ENCODE measurements at places on chromosomes 7 and 10.
A peak's percentile ranks its signal among the peaks of the same experiment; 100 is the strongest.

GRCh38 chr7:157978766-157979165 is 608.9 kb downstream of the PTPRN2 start:
- no peak for DNase-seq

- no peak for DNase-seq
Measured at GRCh38 chr10:49700997-49701396, 21.5 kb downstream of the C10orf53 start.

DNA sequence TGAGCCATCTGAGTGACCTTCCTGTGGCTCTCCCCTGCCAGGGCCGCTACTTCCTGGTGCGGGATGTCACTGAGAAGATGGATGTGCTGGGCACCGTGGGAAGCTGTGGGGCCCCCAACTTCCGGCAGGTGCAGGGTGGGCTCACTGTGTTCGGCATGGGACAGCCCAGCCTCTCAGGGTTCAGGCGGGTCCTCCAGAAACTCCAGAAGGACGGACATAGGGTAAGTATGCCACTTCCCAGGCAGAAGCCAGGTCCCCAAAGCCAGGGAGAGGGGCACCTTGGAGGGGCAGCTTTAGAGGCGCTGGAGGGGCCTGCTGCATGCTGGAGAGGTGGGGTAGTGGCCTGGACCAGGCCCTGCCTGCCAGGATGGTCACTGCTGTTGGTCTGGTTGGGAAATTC is 51.3 kb downstream of the PALD1 start:
- DNase-seq = no peak

- no peak for DNase-seq
Measured at GRCh38 chr7:37427276-37427940, 21.3 kb downstream of the ELMO1 start.

DNA sequence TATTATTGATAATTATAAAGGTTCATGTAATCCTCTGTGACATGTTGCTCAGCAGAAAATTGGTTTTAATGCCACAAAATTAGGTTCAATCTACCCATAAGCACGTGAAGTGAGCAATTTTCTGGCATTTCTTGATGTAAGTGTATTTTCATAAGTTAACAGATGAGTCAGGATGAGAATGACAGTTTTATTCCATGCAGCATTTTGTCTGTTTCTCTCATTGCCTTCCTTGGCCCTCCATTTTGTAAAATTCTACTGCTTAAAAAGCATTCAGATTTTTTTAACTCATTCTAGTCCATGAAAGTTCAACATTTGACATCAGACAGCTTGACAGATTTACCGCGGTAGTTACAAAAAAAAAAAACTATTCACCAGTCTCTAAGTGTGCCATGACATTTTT is 4.0 kb upstream of the GFRA1 start:
- DNase-seq = no peak

GRCh38 chr10:47035171-47035818 is 124.1 kb downstream of the PTPN20 start:
- no peak for DNase-seq

DNA sequence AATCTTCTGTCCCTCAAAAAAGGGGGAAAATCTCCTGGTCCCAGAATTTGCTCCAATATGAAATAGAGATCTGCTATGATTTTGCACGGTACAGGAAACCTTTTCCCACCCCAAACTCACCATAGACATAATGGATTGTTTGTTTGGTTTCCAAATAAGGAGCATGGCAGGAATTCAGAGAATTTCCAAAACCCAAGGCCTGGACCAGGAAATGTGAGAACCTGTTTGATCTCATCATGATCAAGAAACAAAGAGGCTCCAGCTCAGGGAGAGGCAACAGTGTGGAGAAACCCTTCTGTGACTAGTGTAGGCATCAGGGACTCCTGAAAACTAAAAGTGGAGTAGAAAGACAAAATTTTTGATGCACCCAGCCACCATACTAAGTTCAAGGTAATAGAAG is 1548.1 kb upstream of the LRRTM3 start:
- DNase-seq = no peak

GRCh38 chr10:89355394-89355931 is 22.4 kb upstream of the IFIT1B start:
- no peak for DNase-seq

- peak; percentile 50 for DNase-seq
Measured at GRCh38 chr7:107995184-107996071, 7.5 kb downstream of the LAMB1 start.

DNA sequence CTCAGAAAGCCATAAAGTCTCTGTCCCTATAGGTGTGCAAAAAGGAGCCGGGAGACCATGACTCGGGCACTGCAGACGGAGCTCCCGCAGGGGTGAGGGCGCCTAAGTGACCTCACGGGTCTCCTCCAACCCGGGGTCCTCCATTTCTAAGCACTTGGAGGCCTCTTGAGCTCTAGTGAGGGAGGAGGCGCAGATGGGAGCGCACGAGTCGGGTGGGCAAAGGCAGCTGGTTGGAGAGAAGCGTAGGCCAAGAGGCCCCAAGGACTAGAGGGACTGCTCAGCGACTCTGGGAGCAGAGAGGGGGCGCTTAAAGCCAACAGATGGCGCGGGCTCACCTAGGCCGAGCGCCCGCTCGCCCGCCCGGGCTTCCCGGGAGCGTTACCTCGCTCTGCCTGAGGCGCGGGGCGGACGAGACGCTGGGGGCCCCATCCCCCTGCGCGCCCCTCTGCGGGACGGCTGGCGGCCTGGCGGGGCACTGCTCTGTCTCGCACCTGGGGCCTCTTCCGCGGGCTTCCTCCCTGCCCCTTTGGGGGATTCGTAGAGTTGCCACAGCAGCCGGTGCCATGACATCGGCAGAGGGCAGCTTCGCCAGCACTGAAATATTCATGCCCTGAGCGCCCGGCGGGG is 523 bp upstream of the CDH23 start:
- DNase-seq = no peak

GRCh38 chr7:39240864-39241263 is 263.2 kb downstream of the POU6F2 start:
- DNase-seq = no peak

DNA sequence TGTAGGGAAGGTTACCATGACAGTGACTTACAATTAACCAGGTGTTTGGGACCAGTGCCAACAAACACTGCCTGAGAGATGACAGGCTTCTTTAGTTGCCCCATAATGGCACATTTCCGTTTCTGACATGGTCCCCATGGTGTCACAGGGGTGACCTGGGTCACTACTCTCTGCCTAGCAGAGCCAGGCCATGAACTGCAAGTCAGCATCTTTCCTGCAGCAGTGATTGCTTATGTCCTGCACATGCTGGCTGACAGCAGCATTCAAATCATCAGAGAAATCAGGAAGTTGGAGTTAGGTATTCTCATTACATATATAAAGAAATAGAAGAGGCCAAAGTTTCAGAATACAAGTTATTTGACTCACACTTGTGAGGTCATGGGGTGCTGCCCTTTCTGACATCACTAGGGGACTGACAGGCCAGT is 47.1 kb upstream of the ZNRF2 start:
- DNase-seq = no peak

DNA sequence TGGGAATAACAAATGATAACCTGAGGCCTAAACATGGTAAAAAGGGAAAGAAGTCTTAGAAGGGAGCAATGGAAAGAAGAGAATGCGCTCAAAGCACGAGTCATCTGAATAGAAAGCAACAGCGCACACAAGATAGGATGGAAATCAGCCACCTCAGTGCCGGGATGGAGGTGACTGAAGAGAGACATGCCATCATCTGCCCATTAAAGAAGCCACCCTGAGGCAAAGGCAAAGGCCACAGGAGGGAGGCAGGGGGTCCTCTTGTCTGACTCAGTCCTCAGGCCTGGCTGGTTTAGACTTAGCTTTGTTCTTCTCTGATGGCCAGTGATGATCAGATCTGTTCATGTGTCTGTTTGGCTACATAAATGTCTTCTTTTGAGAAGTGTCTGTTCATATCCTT is 180.6 kb downstream of the CHCHD3 start:
- DNase-seq = no peak

DNA sequence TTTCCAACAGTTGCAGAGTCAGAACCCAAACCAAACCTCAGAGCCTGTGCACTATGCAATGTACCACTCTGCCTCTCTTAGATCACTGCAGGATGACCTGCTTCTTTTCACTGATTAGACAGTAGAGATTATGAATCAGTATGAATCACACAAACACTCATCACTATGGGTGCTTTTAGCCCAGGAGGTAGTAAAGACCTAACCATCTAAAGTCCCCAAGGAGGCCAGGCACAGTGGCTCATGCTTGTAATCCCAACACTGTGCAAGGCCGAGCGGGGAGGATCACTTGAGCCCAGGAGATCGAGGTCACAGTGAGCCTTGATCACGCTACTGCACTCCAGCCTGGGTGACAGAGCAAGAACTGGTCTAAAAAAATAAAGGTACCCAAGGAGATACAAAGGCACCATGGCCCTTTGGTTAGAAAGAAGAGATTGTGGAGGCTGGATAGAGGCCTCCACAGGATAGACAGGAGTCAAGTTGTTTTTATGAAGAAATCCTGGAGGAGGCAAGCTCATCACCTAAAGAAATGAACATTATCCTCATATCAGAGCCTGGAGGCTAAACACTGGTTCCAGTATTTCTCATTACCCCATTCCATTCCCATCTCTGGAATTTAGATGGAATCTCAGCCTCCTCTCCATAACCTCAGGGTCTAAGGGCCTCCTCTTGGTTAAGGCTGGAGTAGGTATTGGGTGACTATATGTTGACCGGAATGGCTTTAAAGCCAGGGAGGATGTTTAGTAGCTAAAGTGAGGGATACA is 12.9 kb downstream of the SEC31B start:
- DNase-seq = peak; percentile 68

DNA sequence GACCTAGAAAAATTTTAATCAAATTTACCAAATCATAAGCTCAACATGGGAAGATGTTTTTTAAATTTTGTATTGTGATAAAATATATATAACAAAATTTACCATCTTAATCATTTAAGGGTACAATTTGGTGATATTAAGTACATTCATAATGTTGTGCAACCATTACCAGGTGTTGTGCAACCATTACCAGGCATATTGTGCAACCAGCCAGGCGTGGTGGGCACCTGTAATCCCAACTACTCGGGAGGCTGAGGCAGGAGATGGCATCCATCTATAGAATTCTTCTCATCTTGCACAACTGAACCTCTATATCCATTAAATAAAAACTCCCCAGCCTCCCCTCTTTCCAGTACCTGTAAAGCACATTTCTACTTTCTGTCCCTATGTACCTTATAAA is 124.5 kb upstream of the SLC13A1 start:
- DNase-seq = no peak

DNA sequence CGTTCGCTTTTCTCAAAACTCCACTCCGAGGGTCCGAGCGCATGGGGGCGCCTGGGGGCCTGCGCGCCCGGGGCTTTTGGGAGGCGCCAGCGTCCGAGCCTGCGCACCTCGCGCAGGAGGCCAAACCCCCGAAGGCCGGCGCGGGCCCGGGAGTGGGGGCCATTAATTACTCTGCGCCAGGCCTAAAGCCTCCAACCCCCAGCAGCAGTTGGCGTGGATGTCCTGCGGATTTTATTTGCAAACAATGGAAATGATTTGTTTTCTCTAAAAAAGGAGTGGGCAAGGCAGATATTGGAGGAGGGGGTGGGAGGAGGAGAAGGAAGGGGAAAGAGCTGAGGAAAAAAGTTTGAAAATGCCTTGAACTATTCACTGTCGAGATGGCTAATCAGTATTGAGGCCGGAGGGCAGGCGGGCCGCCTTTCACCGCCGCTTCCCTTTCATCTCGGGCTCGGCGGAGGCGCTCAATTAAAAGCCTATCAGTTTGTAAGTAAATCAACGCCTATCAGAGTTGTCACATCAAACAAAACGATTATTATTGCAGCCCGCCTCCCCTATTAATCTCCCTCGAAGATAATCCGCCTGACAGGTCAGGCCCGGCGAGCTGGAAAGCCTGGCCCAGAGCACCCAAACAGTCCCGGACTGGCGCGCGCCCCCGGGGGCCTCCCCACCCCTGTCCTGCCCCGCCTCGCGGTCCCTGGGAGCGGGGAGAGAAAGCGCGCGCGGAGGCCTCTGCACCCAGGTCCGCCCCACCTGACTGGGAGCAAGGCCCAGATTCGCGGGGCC is 3.4 kb upstream of the ZNF503 start:
- no peak for DNase-seq

DNA sequence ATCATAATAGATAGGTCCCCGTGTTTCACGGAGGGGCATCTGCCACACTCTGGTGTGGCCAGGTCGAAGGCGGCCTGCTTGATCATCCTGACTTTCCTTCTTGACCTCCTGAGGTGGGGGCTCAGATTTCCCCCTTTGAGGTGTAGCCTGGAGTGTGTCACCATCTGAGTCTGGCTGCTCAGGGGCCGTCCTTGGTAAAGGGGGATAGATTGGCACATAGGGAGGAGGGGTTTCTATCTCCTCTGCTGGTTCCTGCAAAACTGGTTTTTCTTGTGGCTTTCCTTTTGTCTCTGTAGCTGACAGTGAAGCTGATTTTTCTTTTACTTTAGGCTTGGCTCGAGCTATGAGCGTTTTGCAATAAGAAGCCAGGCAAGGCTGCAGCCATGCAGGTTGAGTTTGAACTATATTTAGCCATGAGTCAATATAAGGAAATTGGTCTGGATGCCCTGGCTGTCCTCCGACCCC is 7.1 kb upstream of the ZNF117 start:
- no peak for DNase-seq

DNA sequence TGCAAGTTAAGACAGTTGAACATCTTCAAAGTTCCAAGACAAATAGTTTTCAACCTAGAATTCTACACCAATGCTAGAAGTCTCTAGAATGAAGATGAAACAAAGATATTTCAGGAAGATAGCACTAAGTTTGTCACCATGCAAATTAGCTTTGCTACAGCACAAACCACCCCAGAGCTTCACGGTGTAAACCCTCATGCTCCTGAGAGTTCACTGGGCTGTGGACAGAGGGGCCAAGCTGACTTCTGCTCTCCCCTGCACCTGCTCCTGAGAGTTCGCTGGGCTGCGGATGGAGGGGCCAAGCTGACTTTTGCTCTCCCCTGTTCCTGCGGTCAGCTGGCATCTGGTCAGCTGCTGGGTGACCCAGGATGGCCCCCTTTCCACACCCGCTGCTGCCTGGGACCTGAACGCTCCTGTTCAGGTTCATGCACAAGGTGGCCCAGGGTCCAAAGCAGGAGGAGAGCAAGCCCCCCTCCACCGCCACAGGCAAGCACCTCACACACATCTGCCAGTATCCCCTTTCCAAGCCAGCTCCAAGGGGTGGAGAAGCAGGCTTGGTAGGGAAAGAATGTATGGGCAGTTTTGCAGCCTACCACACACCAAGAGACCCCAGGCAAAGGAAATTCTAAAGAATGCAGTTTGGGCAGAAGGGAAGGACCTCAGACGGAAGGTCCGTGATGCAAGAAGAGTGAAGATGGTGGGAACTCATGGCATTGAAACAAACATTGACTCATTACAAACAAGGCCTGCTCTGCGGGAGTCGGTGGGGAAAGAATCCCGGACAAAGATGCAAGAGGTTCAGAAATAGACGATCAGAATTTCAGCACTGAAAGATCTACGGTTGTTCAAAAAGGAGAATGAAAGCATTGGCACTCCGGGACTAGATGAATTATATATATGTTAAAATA is 137.8 kb upstream of the PPP2R2D start:
- DNase-seq = no peak

- peak; percentile 68 for DNase-seq
Measured at GRCh38 chr10:46006219-46006618, 24.2 kb downstream of the NCOA4 start.

- DNase-seq = peak; percentile 21
Measured at GRCh38 chr7:137120690-137121089, 222.8 kb downstream of the PTN start.

All from GM03348 (cell line).